Naive B cell (primary cell): ENCODE measurements at places on chromosomes 6 and 20.

GRCh38 chr6:68639211-68639610 lies 4.1 kb downstream of the ADGRB3 start:
- no peak overlapping the region for H3K4me3 ChIP-seq
- no peak overlapping the region for H3K27ac ChIP-seq
- H3K27me3 ChIP-seq = peaks cover 46% of the 10 kb centered on the region
- DNase-seq = no peak

DNA sequence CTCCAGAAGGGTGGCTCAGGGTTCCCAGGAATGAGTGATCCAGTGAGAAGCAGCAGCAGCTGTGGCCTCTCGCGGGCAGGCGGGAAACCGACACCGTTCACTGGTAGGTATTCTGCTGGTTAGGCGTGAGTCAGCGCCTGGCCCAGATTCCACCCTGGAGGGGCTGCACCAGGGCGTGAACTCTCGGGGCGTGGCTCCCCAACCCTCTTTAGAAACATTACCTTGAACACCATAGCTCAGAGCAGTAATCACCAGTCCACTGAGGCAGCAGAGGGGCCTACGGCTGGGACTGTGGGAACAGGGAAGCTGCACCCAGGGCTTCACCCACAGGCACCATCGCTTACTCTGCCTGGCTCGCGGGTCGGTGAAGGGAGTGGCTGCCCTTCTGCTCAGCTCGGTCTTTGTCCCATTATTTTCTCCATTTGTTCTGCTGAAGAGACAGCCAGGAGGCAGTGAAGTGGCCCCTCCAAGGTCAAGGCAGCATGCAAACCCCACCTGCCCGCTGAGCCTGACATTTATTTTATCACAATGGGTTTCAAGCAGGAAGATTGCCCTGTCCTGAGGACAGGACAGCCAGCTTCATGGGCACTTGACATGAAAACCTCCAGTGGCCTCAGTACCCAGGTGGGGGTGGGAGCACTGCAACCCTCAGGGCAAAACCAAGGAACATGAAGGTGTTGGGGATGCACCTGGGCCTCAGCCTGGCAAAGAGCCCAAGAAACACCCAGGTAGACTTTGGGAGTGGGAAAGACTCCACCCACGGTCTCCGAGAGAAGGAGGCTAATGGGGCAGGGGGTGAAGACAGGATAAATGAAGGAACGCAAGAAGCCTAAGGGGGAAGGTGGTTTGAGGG lies 51.0 kb upstream of the CD93 start:
- H3K27me3 ChIP-seq = no peaks in the 10 kb centered on the region
- DNase-seq = no peak
- H3K4me1 ChIP-seq = no peaks in the 10 kb centered on the region

- H3K4me1 ChIP-seq = no peaks in the 10 kb centered on the region
- H3K27ac ChIP-seq = peak overlapping the region; percentile 28
- no peak overlapping the region for H3K4me3 ChIP-seq
- H3K36me3 ChIP-seq = no peaks in the 10 kb centered on the region
Observed at GRCh38 chr6:38215225-38215624, 395.7 kb downstream of the ZFAND3 start.

DNA sequence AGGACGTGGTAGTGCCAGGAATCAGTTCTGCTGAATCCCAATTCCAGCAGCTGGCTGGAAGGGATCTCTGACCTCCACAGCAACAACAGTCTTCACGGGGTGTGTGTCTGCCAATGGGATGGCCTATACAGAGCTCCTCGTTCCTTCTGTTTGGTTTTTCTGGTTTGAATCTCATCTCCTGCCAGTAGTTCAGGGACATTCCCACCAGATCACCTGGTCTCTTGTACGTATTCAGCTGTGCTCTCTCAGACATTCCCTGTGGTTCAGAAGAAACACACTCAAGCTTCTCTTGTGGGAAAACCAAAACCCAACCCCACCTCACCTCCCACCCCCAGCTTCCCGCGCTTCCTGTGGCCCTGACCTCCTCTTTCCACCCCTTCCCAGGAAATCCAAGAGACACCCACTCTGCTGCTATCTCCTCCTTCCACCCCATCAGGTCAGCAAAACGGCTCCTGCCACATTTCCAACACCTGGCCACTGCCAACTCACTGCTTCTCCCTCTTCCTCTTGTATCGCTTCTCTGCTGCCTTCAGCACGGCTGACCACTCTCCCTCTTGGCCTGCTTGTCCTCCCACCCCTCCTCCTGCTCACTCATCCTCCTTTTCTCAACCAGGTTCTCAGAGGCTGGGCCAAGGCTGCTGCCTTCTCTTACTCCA lies 63.3 kb upstream of the PTGIS start:
- peak overlapping the region; percentile 2 for H3K4me3 ChIP-seq
- H3K36me3 ChIP-seq = peaks cover 7% of the 10 kb centered on the region
- peaks cover 5% of the 10 kb centered on the region for H3K27me3 ChIP-seq

DNA sequence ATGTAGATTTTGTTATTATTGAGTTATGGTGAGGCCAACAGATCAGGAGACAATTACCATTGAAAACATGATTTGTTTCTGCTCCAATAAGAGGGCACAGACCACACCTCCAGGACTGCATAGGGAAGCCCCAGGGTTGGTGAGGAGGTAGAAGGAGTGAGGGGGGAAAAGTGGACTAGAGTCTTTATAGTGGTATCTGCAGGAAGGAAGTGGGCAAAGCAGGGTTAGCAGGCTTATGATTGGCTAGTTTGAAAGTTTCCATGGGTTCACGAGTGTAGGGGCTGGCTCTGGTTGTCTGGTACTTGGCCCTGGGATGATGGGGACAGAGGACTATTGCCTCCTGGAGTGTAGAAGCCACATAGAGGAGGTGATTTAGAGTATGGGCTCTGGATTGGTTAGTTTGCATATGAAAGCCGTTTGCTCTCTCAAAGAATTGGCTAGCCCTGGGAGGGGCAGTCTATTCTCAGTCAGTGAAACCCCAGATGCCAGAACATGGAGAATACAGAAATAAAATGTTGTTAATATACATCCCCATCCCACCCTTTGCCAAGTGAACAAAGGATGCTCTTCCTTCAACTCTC lies 156.6 kb downstream of the KLHL32 start:
- no peaks in the 10 kb centered on the region for H3K4me1 ChIP-seq
- DNase-seq = no peak
- no peaks in the 10 kb centered on the region for H3K36me3 ChIP-seq
- no peak overlapping the region for H3K4me3 ChIP-seq
- H3K27me3 ChIP-seq = peaks cover 8% of the 10 kb centered on the region

DNA sequence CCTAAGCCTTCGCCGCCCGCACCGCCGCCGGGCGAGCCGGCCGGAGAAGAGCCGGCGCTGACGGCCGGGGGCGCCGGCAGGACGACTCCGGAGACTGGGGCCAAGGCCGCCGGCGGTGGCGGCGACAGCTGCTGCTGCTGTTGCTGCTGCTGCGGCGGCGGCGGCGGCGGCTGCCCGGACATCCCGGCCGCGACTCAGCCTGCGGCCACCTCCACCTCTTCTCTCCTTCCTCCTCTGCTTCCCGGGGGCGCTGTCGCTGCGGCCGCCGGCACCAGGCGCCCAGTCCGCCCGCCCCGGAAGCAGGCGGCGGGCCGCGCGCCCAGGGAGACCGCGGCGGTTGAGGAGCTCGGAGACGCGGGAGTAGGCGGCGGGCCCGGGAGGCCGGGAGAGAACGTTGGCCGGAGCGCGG lies 307 bp downstream of the RANBP9 start:
- H3K27me3 ChIP-seq = no peaks in the 10 kb centered on the region
- peaks cover 36% of the 10 kb centered on the region for H3K4me1 ChIP-seq
- no peak overlapping the region for H3K27ac ChIP-seq
- no peaks in the 10 kb centered on the region for H3K36me3 ChIP-seq
- peak overlapping the region; percentile 36 for H3K4me3 ChIP-seq

DNA sequence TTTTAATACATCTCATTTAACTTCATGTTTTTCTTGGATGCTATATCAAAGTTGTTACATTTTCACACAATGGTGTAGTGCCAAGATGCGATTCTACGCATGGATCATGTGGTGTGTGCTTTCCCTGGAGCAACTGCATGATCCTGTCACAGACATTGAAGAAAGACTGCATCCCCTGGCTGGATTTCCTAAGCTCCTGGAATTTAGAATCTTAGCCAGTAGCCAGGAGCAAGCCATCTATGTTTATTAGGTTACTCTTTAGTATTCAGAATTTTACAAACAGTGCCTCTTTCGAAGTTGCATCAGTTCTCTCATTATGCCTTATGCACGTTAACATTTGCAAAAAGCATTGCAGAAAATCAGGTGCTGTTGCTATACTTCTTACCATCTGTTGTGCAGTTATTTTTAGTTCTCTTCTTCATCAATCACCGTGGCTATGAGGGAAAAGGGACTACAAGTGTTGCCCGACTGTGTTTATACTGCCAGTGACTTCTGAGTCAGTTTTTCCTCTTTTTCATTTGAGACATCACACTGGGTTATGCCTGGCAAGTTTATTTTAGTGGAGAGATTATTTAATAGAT lies 584.2 kb downstream of the BCKDHB start:
- no peaks in the 10 kb centered on the region for H3K36me3 ChIP-seq
- H3K4me3 ChIP-seq = no peak overlapping the region
- H3K4me1 ChIP-seq = no peaks in the 10 kb centered on the region
- no peaks in the 10 kb centered on the region for H3K27me3 ChIP-seq
- DNase-seq = no peak
